ENCODE measurements at places on chromosomes 7 and 10.

- DNase-seq = no peak
Observed at GRCh38 chr7:55247428-55247827, 117.7 kb upstream of the LANCL2 start.

DNA sequence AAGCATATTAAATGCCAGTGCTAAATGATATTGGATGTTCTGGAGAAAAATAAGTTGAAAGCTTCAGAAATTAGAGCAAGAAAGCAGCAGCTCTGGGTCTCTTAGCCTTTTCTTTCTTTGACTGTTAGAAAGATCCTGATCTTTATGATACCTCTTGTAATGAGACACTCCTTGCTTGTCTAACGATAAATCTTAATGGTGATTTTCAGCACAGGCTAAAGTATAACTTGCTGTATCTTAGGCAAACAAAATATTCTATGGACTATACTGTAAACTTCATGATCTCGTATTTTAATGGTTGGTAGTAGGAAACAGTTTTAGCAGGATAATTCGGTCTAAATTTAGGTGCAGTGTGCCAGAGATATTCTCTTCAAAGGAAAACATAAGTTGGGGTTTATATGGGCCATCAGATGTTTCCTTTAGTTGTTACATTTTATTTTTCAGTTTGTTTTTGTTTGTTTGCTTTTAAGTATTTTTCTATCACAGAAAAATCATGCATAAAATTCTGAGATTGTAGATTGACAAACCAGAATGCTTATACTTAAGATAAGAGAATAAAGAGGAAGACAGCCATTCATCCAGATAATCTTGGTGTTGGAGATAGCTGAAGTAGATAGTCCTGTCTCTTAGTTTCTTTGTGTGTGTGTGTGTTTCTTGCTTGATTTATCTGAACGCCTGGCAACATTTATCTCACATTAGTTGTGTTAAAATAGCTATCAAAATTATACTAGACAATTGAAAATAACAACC, 4.7 kb downstream of the CASD1 start:
- DNase-seq = no peak

GRCh38 chr7:43362652-43363034, 220.3 kb upstream of the STK17A start:
- no peak for DNase-seq

DNA sequence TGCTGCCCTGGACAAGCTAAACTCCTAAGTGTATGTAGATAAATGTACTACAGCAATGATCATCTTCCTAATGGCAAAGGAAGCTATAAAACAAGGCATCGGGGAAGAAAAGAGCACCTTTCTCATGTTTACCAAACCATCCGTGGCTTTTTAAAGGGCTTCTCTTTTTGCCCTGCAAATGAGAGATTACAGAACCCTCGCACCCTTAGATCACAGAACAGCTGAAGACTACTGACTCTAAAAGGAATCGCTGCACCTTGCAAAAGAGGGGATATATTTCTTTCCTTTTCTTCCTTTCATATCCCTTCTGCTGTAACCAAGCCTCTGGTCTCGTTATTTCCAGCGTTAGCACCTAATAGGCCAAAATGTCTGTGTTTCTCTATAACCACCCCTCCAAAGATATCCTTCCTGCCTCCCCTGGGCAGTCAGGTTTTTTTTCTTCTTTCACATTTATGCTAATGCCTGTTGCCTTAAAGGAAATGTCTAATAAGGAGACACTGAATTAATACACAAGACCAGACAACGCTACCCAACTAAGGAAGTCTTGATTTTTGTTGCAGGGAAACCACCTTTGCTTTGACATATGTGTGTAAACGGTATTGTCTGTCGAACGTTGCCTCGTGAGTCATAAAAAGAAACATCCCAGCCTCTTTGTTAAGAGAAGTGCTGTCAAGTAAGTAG, 10.5 kb downstream of the ST8SIA6 start:
- peak; percentile 37 for DNase-seq

DNA sequence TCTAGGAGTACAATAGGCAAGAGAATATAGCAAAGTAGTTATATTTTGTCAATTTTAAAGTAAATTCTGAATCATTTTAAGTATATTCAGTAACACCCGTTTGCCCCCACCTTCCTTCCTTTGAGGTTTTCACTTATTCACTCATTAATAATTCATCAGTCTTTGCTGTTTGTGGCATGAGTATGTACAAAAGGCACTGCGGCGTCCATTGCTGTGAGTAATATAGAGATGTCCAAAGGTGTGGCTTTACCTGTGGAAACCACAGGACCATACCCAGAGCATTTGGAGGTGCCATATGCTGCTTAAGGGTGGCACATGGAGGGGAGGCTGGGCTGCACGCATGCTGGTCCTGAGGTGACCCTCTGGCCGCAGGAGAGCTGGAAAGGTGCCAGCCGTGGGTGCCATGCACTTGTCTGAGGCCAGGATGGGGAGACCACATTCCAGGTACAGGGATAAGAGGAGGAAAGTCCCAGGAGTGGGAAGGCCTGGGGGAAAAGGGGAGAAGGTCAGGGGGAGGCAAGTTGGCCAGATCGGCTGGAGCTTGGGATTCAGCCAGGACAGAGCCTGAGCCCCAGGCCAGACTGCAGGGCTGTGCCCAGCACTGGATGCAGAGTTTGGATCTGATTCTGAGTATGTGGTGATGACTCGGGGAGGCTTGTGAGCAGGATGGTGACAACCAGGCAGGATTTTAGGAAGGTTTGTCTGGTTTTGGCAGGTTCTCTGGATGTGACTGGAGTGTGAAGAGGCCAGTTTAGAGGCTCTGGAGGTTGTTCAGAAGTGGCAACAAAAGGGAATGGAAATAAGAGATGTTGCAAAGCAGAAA, 223.4 kb downstream of the MGMT start:
- DNase-seq = no peak

DNA sequence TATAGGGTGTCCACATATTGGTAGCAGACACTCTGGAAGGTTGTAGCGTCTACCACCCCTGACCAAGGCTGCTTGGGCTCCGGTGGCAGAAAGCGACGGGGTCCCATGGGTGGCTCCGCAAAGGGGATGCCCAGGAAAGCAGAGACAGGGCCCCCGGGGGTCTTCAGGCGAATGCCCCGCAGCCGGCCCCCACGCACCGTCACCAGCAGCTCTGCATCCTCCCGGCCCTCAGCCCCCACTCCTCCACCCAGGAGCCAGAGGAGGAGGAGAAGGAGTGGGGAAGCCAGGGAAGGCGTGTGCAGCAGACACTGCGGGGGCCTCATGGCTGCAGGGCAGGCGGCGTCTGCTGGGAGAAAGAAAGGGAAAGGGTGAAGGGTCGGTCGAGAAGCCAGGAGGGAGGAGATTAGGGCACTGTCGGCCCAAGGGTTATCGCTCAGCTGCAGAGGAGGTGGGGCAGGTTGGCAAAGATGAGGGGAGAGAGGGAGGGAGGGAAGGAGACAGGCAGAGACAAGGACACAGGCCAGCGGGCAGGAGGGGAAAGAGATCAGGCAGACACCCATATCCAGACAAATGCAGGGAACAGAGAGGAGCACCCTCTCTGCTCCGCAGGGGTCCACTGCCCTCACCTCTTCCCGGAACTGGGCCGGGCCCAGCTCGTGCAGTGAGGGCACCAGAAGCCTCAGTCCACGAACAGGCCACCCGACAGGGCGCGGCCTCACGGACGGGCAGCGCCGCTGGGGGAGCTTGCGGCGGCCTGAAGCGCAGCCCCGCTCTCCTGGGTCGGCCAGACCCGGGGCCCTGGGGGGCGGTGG, 1.6 kb downstream of the ACHE start:
- DNase-seq = no peak

GRCh38 chr7:137007001-137007694, 138.7 kb downstream of the CHRM2 start:
- DNase-seq = no peak

DNA sequence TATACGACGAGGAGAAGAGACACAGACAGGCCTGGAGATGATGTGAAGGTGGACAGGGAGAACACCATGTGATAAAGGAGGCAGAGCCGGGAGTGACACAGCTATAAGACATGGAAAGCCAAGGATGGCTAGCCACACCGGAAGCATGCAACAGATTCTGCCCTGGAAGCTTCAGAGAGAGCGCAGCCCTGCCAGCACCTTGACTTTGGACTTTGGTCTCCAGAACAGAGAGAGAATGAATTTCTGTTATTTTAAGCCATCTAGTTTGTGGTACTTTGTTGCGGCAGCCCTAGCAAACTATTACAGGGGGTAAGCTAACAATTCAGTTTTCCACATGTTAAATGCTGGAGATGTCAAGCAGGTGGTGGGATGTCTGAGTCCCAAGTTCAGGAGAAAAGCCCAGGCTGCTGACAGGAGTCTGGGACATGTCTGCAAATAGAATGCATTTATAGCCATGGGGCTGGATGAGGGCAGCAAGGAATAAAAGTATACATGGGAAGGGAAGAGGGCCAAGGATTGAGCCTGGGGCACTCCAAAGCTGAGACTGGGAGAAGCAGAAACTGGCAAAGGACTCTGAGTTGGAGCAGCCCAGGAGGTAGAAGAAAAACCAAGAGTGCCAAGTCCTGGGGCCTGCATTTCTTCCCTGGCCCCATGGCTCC, 65.1 kb downstream of the ATXN7L1 start:
- no peak for DNase-seq

DNA sequence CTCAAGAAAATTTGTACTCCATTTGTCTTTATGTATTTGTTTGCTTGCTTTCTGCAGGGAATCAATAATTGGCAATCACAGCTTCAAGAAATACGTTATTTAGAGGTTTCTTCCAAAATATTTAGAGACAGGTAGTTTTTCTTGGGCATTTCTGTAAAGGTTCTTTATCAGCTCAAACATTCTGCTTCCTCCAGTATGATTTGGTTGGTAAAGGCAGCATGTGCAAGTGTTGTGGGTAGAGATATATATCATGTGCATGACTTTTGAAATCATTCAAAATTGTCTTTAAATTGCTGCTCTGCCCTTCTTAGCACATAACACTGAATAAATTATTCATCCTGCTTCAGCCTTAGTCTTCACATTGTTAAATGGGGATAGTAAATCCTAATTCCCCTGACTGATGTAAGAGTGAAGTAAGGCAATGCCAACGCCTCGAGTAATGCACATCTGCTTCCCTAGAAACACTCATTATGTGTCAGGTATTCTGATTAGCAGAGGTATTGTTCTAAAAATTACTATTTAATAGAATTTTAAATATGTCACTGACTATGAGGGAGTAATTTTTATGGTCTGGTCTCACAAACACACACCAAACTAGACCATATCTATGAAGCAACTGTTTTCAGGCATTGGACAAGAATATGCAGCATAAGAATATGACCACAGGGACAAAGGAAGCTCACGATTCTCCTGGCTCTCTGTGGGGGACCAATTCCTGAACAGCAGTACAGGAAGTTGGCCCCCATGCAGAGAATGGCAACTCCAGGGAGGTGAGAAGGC, 77.3 kb upstream of the AKR1E2 start:
- no peak for DNase-seq

GRCh38 chr7:1223196-1223981, 9.3 kb upstream of the UNCX start:
- no peak for DNase-seq

GRCh38 chr10:132223611-132224342, 37.0 kb downstream of the DPYSL4 start:
- no peak for DNase-seq

DNA sequence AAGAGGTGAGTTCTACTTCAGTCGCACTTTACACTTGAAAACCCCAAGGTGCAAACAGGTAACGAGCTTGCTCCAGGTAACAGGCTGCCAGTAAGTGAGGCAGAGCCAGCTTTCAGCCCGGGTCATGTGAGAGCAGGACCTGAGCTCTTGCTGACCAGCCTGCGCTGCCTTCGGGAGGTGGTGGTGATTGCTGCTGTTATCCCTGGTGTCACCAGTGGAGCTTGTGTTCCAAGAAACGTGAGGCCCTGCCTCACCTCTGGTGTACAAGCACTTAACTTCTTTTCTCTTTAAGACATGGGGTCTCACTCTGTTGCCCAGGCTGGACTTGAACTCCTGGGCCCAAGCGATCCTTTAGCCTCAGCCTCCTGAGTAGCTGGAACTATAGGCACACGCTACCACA, 265.0 kb downstream of the CELF2 start:
- no peak for DNase-seq

GRCh38 chr10:102614888-102615287, 29.4 kb upstream of the TRIM8 start:
- DNase-seq = no peak

DNA sequence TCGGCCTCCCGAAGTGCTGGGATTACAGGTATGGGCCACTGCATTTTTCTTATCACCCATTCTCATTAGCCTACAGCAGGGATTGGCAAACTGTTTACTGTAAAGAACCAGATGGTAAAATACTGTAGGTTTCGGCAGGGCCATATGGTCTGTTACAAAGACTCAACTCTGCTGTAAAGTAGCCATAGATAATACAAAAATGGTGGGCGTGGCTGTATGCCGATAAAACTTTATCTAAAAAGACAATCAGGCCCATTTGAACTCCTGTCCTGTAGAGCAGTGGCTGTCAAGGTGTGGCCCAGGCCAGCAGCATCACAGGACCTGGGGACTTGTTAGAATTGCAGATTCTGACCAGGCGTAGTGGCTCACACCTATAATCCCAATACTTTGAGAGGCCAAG, 134.3 kb downstream of the CUX1 start:
- DNase-seq = no peak

GRCh38 chr10:122349758-122350369, 24.6 kb upstream of the PLEKHA1 start:
- no peak for DNase-seq

- DNase-seq = no peak
Observed at GRCh38 chr10:110502072-110502845, 4.6 kb downstream of the DUSP5 start.

GRCh38 chr10:44234483-44234875, 150.4 kb downstream of the CXCL12 start:
- DNase-seq = no peak

- DNase-seq = no peak
Observed at GRCh38 chr7:101362334-101363195, at the start of gene COL26A1. Gene COL26A1, plus strand, starts transcription at chr7:101362875. Its CDS starts 158 bp downstream, at chr7:101363033.

GRCh38 chr7:79868010-79868409, 266.6 kb upstream of the GNAI1 start:
- no peak for DNase-seq

DNA sequence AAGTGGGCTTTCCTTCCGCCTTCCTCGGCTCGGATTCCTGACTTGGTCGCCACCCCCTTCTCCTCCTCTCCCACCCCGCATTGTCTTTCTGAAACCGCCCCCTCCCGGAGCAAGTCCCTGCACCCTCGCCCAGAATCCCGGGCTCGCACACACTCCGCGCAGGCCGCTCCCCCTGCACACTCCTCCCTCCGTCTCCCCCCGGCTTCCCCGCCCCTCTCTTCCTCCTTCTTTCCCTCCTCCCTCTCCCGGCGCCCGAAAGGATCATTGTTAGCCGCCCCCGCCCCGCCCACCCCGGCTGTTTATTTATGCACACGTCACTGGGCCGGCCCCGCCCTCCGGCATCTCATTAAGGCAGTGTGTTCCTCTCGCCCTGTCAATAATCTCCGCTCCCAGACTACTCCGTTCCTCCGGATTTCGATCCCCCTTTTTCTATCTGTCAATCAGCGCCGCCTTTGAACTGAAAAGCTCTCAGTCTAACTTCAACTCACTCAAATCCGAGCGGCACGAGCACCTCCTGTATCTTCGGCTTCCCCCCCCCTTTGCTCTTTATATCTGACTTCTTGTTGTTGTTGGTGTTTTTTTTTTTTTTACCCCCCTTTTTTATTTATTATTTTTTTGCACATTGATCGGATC, at the start of gene TCF7L2:
Gene TCF7L2, plus strand, starts transcription at position 373 of the 633 bp plus-strand sequence. CDS start 510 bp downstream, outside the sequence.
- peak; percentile 80 for DNase-seq

GRCh38 chr10:78718032-78718572, 350.7 kb upstream of the ZMIZ1 start:
- no peak for DNase-seq

Data from CD4-positive, alpha-beta T cell treated with Interleukin-1 beta for 1 hour (primary cell).